ENCODE measurements at places on chromosomes 4 and X. TPM values are rescaled to one million over a fixed set of nuclear protein-coding genes. Genes with fewer than 3 reads are reported as not detected.

Gene CT45A3
- not detected for total RNA-seq

DNA sequence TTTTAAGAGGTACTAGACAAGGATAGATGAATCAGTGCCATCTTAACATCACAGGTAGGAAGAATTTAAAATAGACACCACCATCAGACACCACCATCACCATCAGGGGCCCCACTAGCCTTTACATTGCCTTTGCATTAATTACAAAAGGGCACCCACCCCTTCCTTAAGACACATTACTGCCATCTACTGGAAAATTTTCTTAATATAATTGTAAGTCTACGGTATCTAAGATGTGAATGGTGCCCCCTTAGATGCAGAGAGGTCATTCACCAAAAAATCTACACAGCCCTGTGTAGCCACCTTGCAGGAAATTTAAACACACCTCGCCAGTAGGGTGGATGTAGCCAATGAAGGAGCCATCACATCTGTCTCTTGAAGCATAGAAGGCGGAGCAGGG lies 184.1 kb downstream of the MID1IP1 start:
- peaks cover 6% of the 10 kb centered on the region for H3K4me1 ChIP-seq
- H3K27ac ChIP-seq = no peak overlapping the region
- no peaks in the 10 kb centered on the region for H3K36me3 ChIP-seq
- no peak for DNase-seq
- H3K4me3 ChIP-seq = no peak overlapping the region

DNA sequence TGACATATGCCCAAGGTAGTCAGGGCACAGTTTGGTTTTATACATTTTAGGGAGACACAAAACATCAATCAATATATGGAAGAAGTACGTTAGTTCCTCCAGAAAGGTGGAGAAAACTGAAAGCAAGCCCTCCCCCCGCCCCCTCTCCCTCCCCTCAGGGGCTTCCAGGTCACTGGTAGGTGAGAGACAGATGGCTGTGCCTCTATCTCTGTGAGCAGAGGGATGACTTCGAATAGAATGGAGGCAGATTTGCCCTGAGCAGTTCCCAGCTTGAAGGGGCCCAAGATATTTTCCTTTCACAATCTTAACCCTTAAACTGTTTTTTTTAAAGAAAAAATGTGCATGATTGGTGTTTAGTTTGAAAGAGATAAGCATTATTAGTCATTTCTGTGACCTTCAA lies 114.0 kb downstream of the PCDH10 start:
- DNase-seq = no peak
- H3K4me3 ChIP-seq = no peak overlapping the region
- no peak overlapping the region for H3K27ac ChIP-seq
- H3K27me3 ChIP-seq = no peaks in the 10 kb centered on the region

DNA sequence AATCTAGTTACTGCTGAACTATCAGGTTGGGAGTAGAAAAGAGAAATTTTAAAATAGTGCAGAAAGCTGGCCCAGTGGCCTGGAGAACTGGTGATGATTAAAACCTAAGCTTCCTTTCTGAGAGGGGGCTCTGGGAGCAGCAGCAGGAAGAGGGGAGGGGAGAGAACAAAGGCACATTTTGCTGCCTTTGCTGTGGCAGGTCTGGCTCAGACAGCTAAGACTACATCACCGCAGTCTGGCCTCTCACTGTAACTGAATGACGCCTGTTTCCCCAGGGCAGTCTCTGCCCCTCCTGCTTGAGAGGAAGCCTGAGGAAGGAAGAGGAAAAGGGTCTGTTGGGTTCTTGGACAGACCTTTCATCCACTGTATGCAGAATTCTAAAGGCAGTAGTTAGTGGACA lies 148.5 kb downstream of the FRAS1 start:
- no peaks in the 10 kb centered on the region for H3K4me1 ChIP-seq
- no peak overlapping the region for H3K27ac ChIP-seq
- no peak overlapping the region for H3K4me3 ChIP-seq
- no peaks in the 10 kb centered on the region for H3K27me3 ChIP-seq

DNA sequence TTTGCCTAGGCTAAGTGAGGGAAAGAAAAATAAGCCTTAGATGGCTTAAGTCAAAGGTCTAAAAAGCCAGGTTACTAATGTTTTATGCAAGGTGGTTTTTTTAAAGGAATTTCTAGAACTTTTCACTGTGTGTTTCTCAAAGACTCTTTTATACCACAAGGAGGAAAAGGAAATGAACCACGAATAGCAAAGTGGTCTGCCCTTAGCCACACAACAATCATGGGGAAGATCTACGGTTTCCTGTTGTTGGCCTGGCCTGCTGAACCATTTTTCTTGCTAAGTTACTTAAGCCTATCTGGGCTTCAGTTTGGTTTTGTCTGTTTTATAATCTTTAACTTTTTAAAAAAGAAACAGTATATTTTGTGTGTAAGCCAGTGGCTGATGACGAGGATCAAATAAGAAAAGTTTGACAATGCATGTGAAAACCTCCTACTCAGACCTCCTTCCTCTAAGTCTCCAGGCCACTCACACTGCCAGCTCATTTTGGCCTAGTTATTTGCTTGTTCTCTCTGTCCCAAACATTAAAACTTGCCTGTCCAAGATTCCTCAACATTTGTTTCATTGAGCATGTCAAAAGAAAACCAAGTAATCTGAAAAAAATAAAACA lies 56.7 kb upstream of the COL25A1 start:
- H3K4me3 ChIP-seq = no peak overlapping the region
- no peak for DNase-seq
- H3K4me1 ChIP-seq = no peaks in the 10 kb centered on the region
- H3K27ac ChIP-seq = no peak overlapping the region
- H3K27me3 ChIP-seq = no peaks in the 10 kb centered on the region
- H3K36me3 ChIP-seq = no peaks in the 10 kb centered on the region

- H3K36me3 ChIP-seq = no peaks in the 10 kb centered on the region
- peaks cover 3% of the 10 kb centered on the region for H3K27me3 ChIP-seq
- H3K27ac ChIP-seq = no peak overlapping the region
- H3K4me3 ChIP-seq = no peak overlapping the region
- no peak for DNase-seq
Measured at GRCh38 chr4:18314731-18315130, 293.2 kb upstream of the LCORL start.

Measured in glutamatergic neuron (in vitro differentiated cells).